ENCODE measurements at places on chromosomes 11 and 22.

DNA sequence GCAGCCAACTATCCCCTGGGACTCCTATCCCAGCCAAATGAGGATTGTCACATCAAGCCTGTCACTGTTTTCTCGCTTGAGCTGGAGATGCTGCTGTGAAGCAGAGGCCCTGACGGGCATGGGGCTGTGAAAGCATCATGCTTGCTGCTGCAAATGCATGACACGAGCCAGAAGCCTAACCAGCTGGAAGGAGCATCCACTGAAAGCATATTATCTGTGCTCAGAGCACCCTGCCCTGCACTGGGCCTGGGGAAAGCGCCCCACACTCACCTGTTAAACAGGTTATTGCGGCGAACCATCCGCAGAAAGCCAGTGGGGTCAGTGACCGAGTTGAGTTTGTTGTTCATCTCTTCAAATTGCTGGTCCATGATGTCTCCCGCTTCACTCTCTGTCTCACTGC is 110.9 kb upstream of the PITPNB start:
- no peak for DNase-seq

DNA sequence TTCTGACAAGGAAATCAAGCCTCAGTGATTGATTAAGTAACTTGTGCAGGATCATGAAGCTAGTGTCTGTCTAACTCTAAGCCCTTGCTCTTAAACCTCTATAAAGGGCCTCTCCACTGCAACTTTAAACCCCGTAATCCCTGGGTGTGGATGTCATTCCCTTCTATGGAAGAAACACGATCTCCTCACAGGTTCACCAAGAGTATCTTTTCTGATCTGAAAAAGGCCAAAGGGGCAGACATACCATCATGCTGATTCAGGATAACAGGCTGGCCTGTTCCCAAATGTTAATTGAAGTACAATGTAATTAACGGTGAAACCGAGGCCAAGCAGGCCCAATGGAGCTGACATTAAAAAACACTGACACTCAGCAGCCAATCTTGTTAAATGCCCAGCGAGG is 17.1 kb downstream of the TTC12 start:
- DNase-seq, result no peak

DNA sequence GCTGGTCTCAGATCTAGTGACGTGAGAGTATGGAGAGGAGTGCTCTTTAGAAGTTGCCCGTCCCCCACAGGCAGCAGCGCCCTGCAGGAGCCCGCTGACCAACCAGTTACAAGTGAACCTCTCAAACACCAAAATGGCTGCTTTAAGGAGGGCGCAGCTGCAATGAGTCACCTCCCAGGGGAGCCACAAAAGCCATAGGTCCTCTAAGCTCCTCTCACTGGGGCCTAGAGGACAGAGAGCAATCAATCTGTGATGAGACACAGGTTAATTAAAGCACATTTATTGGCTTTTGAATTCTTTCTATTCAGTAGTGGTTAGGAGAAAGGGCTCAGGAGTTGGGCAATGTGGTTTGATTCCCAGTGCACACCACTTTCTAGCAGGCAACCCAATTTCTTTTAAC is 15.5 kb upstream of the RAPSN start:
- DNase-seq, result peak; percentile 51

- no peak for DNase-seq
These were observed 843.4 kb downstream of the TBC1D22A start for GRCh38 chr22:47605886-47606285.

DNA sequence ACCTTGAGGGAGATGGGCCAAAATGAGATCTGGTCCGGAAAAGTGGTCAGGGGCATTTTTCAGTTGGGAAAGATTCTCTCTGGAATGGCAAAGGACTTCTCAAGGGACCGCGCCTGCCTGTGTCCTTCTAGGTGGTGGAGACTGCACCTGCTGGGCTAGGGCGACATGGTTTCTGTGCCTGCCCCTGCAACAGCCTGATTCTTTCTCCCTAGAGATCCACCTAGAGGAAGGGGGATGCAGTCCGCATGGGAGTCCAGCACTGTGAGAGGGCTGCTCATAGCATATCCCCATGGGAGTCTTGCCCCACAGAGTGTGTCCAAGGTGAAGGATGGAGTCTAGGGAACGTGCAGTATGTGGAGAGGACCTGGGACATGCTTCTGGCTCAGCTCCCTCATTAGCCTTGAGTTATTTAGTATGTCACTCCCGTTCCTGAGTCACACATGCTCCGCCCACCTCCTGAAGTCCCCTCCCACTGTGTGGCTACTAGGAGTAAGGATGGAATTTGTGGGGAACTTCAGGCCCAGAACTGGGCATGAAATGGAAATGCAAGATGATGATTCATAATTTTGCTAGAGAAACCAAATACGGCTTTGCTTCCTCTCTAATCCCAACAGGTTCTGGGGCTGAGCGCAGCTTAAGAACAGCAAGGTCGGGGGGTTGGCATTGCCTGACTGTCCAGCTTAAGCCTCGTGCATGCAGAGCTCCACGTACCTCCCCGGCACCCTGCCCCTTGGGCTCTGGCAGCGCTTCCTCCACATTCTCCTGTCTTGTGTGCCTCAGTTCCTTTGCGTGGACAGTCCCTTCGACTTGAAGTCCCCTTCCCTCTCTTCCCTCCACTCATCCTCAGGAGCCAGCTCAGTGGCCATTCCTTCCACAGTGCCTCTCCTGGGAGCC is 35.0 kb downstream of the GRIK4 start:
- peak; percentile 9 for DNase-seq

DNA sequence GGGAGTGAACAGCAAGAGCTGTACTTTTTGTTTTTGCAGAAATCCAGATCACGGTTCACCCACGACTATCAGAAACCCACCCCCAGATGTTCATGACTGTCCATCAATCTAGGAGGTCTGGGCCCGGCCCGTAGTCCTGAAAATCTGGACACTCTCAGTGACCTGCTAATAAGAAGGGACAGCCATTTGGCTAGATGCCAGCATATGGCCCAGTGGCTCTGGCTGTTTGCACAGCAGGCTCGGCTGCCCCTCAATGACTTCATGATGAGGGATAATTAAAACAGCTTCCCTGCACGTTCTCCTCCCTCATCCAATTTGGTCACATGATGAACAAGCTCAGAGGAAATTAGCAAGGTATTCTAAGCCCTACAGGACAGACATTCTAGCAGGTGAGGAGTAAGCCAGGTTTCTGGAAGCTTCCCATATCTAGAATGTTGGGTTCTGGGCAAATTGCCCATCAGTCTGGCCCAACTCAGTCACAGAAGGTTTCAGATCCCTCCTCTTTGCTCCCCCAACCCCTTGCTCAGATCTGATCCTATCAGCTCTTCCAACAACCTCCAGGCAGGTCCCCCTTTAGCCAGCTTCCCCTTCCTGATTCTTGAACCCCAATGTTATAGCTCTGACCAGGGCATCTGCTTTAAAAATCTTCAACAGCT is 397.3 kb downstream of the SHANK2 start:
- DNase-seq, result no peak

GRCh38 chr22:25051073-25051472 is 98.6 kb downstream of the KIAA1671 start:
- no peak for DNase-seq

DNA sequence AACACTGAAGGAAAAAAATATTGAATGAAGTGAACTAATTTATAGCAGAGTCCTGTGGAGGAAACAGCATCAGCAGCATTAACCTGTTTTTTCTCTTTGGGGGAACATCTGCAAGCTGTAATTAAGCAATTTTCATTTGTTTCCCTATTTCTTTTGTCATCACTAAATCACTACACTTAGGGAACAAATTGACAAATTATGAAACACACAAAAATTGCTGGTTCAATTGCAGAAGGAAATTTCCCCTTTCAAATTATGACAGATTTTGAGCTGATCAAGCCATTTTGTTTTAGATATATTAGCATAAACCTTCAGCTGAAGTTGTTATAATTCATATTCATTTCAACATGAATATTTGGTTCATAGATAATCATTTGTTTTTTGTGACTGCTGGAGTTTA is 22.2 kb upstream of the RAG2 start:
- no peak for DNase-seq

DNA sequence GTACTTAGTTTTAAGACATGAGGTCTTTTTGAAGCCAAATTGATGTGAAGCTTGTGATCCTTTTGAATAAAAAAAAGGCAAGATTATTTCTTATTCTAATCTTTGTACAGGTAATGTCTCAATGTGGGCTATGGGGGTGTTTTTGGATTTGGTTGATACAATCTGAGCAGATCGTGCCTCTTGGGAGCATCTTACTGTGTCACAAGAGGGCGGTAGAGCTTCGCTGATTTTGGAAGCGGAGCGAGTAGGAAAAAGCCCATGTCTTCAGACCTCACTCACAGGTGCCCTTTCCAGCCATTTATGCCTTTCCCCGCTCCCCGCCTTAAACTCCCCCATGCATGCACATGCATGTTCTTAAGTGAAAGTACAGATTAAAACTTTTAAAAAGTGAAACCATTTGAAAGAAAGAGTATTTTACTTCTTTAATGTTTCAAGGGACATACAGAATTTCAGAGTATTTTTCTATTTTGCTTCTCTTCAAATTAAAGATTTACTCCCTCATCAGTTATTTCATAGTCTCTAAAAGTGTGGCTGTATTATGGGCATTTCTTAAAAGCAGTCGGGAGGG is 18.8 kb downstream of the DDX25 start:
- DNase-seq, result peak; percentile 45
